Central memory CD4-positive, alpha-beta T cell (primary cell): ENCODE measurements at places on chromosomes 6 and 20.

- no peak for DNase-seq
These were observed 4.2 kb upstream of the TBX18 start for GRCh38 chr6:84768442-84769174.

DNA sequence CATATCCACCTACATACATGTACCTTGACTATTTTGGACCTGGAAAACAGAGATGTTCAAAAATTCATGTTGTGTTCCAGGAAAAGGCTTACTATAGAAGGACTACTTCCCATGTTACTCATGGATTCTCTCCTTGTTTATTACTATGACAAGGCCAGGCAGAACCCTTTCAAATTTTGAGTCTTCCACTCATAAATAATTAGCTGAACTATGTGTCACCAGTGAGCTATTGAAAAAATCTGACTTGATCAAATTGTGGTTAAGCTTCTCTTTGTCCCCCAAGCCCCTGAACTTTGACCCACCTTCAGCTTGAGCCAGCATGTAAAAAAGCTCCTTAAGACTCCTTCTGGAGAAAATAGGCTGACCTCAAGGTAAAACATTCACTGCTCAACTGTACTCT, 1142.8 kb upstream of the EYS start:
- DNase-seq, result no peak

- DNase-seq, result no peak
These were observed 984 bp downstream of the VARS2 start for GRCh38 chr6:30914854-30915590.

- DNase-seq, result no peak
These were observed 104.7 kb downstream of the TMEM242 start for GRCh38 chr6:157218371-157219198.

DNA sequence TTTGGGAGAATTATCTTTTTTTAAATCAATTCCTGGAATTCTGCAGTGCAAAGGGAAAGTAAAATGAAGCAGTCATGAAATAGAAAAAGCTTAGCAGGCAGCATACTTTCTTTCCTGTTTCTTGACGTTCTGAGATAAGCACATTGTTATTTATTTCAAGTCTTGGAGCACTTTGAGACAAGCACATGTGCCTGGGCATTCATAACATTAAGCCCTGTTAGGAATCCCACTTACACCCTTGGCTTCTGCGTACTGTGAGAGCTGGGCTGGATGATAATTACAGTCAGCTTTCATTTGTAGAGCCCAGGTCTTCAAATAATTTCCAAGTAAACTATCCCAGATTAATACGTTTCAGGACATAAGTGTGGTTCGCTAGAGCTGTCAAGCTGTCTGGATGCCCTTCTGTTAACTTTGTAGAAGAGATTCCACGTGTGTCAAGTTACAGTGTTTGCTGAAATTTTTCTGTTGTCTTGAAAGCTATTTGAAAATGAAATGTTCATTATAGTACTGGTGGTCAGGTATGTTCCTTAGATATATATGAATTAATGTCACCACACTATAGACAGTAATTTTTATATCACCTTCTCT, 8.9 kb downstream of the FARS2 start:
- no peak for DNase-seq

GRCh38 chr6:149851461-149852110, 12.6 kb downstream of the LRP11 start:
- no peak for DNase-seq

GRCh38 chr6:72040111-72040510, 153.8 kb downstream of the RIMS1 start:
- DNase-seq, result no peak

DNA sequence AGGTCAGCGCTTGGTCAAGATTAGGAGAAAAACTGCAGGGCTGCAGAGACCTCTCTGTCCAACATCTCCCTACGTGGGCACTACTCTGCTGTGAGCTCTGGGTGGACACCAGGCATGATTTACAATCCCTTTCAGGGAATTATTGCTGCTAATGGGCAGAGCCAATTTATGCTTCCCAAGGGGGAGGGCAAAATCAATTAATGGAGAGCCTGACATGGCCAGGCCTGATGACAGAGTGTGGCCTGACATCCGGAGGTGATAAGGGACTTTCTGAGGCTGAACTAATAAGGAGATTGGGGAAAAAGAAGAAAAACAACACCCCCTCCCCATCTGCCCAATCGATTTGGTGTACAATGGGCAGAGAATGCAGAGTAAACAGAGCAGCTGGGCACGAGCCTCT, 5.0 kb upstream of the KCNK16 start:
- DNase-seq, result no peak

DNA sequence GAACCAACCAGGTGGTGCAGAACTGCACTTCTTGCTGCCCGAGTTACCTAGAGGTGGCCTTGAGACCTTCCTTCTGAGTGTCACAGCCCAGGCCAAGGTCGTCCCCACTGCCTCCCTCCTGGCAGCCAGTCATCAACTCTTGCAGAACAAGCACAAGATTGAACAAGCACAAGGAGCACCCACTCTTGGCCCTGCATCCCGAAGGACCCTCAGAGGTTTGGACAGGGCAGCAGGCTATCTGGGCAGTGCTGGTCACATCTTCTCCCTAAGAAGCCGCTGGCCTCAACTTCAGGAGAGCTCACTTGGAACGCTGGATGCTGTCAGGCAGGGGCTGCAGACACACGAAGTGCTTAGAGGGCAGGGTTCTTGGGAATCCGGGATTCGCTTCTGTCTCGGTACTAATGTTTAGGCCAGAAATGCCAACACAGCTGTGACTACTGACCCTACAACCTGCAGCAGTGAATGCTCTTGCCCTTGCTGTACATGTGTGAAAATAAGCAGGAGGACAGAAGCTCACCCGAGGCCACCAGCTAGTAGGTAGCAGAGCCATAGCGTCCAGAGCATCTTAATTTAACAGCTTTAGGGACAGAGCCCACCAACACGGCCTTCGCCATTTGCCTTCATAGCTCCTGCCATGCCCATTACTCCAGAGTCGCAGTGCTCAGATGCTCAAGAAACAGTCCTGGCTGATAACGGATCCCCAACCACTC, 4.0 kb upstream of the ACSS1 start:
- DNase-seq, result no peak

GRCh38 chr6:138772596-138773176, 883 bp upstream of the CCDC28A start:
- DNase-seq, result no peak

DNA sequence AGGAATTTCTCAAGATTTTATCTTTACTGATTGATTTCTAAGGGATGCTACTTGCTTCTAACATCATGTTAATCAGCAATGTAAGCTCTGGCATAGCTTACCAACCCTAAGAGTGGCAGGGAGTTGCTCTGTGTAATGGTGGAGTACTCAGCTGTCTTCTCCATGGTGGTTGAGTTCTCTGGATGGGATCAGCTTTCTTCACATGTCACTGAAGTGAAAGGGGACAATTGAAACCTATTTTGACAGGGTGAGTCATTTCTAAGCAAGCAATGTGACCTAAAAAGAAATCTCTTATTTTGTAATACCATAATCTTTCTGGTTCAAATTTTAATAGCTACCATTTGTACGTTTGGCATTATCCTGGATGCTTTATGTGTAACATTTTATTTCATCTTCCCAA, 430.4 kb downstream of the GJA1 start:
- DNase-seq, result no peak

DNA sequence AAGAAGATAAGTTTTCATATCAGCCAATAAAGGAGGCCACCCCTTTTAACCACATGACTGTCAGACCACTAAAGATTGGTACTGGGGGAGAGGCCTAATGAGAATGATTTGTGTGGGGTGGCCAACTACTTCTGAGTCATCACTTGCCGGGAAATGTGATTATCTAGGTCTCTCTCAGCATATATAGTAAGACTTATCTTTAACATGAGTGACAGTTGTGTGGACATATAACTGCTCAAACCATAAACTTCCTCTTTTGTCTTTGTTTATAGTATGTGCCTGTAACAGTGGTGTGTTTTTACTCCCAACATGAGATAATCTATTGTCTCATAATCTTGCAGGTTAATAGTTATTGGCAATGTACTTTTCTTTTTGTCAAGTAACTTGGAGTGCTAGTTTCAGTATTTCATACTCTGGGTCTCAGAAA, 312.4 kb downstream of the CDKAL1 start:
- DNase-seq, result no peak

- DNase-seq, result no peak
These were observed 424.7 kb downstream of the MMUT start for GRCh38 chr6:49038294-49038822.

DNA sequence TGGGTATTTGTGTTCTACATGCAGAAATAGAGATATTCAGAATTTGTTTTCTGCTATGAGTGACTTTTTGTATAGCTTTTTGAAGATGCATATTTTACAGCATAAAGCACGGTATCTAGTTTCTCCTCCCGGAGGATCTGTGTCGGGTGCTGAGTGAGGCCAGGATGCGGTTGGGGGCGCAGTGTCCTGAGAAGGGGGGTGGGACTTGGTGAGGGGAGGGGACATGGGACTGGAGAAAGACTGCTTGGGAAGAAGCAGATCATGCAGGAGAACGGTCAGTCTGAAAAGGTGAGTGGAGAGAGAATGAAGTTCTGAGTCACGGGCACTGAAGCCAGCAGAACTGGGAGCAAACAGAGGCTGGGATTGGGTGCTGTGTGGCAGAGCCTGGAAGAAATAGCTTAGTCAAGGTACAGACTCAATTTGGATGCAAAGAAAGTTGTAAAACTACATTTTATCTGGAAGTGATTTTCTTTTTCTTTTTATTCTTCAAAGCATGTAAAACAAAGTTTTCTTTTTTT, 44.0 kb downstream of the STX11 start:
- no peak for DNase-seq

DNA sequence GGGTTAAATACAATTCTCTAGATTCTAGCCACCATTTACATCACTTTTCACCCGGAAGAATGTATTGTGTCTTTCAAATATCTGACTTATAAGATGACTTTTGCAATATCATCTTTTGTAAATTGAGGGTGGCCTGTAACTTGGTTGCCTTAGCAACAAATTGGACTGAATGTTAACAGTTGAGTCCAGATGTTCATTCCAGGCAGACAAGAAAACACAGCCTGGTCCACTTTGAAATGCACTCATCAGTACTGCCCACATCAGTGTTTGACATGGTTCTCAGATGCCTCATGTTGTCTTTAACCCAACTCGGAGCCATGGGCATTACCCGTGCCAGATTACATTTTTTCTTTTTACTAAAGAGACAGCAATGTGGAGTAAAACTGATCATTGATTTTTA, 781.6 kb upstream of the CHD6 start:
- DNase-seq, result no peak

GRCh38 chr6:56594699-56595098, 48.0 kb downstream of the DST start:
- DNase-seq, result no peak
